MG63 (cell line): ENCODE measurements at places on chromosomes 6 and 20. TPM values are rescaled to one million over a fixed set of nuclear protein-coding genes. Genes with fewer than 3 reads are reported as not detected.

GRCh38 chr6:56767892-56768531, 125.3 kb upstream of the DST start:
- no peak for DNase-seq

DNA sequence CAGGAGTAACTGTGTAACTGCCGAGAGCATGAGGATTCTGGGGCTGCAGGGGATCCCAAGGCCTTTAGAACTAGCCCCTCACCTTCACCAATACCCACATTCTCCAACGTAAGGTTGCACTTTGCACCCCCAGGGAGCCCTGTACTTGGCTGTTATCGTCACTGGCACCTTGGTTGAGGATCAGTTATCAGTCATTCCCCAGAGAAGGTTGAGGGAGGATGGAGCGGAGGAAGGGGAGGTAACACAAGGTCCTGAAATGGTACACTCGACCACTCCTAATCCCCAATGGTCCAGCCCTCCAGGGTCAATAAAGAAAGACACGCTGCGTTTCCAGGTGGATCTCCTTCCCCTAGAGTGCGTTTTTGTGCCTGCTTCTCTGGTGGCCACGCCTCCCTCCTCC, 1.1 kb upstream of the SPDEF start:
- DNase-seq: no peak

DNA sequence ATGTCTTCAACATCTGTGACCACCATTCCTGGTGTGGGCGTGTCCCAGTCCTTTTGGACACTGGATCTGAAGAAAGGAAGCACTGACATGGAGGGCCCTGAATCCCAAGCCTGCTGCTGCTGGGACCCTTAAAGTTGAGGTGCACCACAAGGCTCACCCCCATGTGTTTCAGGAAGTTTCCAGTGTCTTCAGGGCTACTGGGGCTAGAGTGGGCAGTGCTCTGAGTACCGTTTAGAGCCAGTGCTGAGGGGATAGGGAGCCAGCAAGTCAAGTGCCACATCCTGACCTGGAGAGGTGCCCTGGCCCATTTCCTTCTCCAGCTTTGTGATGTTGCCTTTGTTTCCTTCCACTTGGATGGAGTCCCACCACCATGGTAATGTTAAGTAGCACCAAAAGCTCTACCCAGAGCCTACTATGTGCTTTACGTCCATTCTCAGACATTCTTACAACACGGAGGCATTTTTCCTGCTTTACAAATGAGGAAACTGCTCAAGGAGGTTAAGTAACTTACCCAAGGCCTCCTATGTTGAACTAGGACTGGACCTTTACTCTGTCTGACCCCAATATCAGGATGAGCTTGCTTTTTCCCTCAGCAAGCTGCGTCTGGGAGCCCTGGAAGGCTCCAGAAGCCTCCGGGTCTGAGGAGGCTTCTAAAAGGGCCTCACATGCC, 552 bp upstream of the DEF6 start:
- DNase-seq: no peak

GRCh38 chr6:14732844-14733757, 512.8 kb upstream of the JARID2 start:
- peak; percentile 84 for DNase-seq

The NEURL2 gene
- total RNA-seq: 0.39 TPM in 1 of 2 replicates, not detected in the other

The HEY2 gene
- not detected in 2 replicates for total RNA-seq

The HLA-DOB gene
- 1.8 and 8.2 TPM in 2 replicates for total RNA-seq
